ENCODE measurements at places on chromosomes 2 and 18.
A peak's percentile ranks its signal among the peaks of the same experiment; 100 is the strongest.

GRCh38 chr18:22169011-22169888 is at the start of gene GATA6:
Gene GATA6, plus strand, starts transcription at chr18:22169589. Its CDS starts 1,556 bp downstream, at chr18:22171145.
- H3K27me3 ChIP-seq: peaks cover 42% of the 10 kb centered on the region
- H3K4me3 ChIP-seq: peak within 1 kb of the TSS; percentile 86
- H3K36me3 ChIP-seq: peaks cover 9% of the 10 kb centered on the region
- H3K27ac ChIP-seq: peak within 1 kb of the TSS; percentile 87

GRCh38 chr2:42214669-42215068 is 45.5 kb downstream of the EML4 start:
- no peaks in the 10 kb centered on the region for H3K36me3 ChIP-seq
- no peak overlapping the region for H3K4me3 ChIP-seq
- no peak overlapping the region for H3K27ac ChIP-seq
- H3K27me3 ChIP-seq: no peaks in the 10 kb centered on the region
- H3K4me1 ChIP-seq: no peaks in the 10 kb centered on the region

DNA sequence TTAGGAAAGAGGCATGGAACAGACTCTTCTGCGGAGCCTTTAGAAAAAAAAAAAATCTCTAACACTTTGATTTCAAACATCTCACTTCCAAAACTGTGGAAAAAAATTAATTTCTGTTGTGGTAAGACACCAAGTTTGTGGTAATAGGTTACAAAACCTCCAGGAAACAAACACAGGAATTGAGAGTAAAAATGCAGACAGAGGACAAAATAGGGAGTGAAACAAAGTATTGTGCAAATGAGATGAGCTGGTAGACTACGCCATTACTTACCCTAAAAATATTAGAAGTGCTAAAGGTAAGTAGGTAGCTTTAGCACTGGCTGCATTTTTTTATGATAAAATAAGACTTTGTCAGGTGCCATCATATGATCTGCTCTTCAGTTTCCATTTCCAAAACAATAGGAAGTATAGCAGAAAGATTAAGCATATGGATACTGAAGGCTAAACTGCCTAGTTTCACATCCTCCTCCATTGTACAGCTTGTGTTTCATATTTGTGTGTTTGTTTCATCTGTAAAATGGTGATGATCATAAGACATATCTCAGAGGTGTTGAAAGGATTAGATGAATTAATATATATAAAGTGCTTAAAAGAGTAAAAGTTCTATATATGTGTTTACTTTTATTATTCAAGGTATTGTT is 309.2 kb downstream of the NR4A2 start:
- no peaks in the 10 kb centered on the region for H3K27me3 ChIP-seq
- no peak overlapping the region for H3K4me3 ChIP-seq
- no peaks in the 10 kb centered on the region for H3K4me1 ChIP-seq
- DNase-seq: no peak
- no peak overlapping the region for H3K27ac ChIP-seq

DNA sequence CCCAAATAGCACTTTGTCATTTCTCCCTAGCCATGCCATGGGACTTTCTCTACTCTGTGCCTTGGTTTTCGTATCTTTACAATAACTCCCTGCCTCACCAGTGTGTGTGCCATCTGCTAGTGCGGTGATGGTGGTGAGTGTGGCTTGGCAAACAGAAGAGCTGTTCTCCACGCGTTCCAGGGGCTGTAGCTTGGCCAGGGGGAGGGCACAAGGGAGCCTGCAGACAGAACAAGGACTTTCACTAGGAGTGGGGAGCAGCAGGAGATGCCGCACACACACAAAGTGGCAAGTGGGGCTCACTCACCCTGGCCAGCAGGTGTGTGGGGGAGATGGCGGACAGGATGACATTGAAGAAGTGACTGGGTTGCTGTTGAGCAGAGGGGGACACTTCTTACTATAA is 196.9 kb downstream of the HAUS1 start:
- no peaks in the 10 kb centered on the region for H3K4me1 ChIP-seq
- H3K27ac ChIP-seq: no peak overlapping the region
- DNase-seq: no peak
- peaks cover 3% of the 10 kb centered on the region for H3K27me3 ChIP-seq

DNA sequence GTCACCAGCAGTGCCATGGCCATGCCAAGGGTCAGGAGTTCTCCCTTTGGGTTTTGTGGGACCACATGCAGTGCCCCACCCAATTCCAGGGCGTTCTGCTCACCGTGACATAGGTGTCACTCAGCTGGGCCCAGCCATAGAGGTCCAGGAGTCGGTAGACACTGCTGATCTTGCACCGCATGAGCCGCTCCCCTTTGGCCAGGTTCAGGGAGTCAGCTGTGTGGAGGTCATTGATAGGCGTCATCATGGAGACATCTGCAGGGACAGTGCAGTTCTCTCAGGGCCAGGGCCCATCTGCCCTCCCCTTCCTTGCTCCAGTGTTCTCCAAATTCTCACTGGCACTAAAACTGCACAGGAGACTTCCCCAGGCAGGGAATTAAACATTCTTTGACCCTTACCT is 71.9 kb downstream of the ADD2 start:
- H3K36me3 ChIP-seq: no peaks in the 10 kb centered on the region
- no peak overlapping the region for H3K27ac ChIP-seq
- H3K27me3 ChIP-seq: no peaks in the 10 kb centered on the region
- H3K4me1 ChIP-seq: no peaks in the 10 kb centered on the region
- no peak for DNase-seq
- H3K4me3 ChIP-seq: no peak overlapping the region

- no peaks in the 10 kb centered on the region for H3K4me1 ChIP-seq
- no peak overlapping the region for H3K27ac ChIP-seq
- no peak for DNase-seq
- no peaks in the 10 kb centered on the region for H3K36me3 ChIP-seq
- H3K4me3 ChIP-seq: no peak overlapping the region
These were observed 38.3 kb upstream of the OTOF start for GRCh38 chr2:26516246-26516645.

DNA sequence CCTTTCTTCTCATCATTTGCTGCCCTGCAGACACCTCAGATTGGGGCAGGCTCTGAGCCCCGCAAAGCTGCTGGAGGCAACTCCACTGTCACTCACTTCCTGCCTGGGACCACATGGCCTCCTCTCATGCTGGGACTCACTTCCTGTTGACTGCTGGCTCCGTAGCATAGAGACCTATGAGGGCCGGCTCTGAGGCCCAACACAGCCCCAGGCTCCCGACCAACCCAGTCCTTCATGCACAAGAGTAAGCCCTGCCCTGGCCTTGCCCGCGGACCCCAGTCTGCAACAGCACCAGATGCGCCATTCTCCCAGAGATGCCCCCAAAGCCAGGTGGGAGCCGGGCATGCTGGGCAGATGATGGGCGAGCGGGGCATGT is 55.7 kb downstream of the DNMT3A start:
- peak; percentile 28 for DNase-seq
- no peaks in the 10 kb centered on the region for H3K36me3 ChIP-seq
- H3K4me3 ChIP-seq: no peak overlapping the region

DNA sequence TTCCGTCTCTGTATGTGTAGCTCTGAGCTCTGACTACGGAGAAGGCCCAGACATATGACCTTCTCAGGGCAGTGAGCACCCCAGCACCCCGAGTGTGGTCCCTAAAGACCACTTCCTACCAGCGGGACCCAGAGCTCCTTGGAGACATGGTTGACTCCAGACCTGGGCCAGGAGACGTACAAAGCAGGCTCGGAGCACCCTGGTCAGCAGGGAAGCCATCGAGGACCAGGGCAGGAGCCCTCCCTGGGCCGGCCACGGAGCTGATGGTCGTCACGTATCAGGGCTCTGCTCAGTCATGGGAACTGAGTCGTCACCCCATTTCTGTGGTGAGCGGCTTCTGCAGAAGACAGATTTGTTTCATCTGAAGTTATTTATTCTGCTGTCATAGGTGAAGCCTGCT is 12.8 kb upstream of the NEU4 start:
- no peaks in the 10 kb centered on the region for H3K36me3 ChIP-seq
- H3K4me3 ChIP-seq: no peak overlapping the region
- no peaks in the 10 kb centered on the region for H3K4me1 ChIP-seq
- no peak for DNase-seq
- H3K27ac ChIP-seq: no peak overlapping the region

DNA sequence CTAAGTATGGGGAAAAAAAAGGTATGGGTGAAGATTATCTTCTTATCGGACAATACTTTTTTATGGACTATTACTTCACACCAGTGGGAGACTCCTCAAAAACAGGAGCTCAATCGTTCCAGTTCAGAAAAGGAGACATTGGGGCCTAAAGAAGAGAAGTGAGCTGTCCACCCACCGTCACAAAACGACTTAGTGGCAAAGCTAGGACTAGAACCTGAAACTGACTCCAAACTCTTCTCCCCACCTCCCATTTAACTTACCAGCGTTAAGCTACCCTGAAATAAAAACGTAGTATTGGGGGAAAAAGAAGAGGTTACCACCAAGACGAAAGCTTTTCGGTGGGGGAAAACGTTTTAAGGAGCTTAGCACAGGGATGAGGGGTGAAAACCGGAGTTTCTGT is 503 bp downstream of the GTF3C3 start:
- no peaks in the 10 kb centered on the region for H3K27me3 ChIP-seq
- H3K36me3 ChIP-seq: peaks cover 3% of the 10 kb centered on the region
- no peak for DNase-seq
- peak overlapping the region; percentile 98 for H3K4me3 ChIP-seq
- peak overlapping the region; percentile 88 for H3K27ac ChIP-seq

DNA sequence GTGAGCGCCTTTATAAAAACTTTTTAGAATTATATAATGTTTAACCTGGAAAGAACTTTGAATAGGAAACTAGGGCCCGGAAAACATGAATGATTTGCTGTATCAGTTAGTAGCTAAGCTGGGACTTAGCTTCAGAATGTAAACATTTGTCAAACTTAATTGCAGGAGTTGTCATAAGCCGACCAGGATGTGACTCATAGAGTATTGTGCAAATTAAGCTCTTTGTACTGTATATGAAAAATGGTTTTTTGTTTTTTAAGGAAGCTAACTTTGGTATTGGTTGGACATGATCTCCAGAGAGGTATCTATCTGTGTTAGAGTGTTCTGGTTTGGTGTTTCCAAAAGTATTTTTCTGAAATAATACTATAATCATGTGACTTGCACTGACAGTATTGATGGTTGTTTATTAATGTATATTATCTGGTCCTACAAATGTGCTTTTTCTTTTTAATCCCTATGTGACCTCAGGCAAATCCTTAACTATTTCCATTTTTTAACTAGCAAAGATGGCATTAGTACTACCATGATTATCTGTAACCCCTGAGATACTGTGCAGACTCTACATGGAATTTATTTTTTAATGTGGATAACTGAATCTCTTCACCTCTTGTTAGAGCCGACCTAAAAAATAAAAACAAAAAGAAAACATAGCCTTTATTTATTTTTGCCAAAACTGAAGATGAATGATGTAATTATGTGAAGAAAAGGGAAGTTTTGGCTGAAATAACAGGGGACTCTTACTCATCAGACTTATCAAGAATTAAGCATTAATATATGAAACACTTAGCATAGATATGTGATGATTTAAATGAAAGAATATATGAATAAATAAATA is 11.7 kb downstream of the YIPF4 start:
- H3K4me3 ChIP-seq: no peak overlapping the region
- peak overlapping the region; percentile 70 for H3K27ac ChIP-seq
- peak; percentile 86 for DNase-seq
- no peaks in the 10 kb centered on the region for H3K27me3 ChIP-seq

GRCh38 chr18:23908827-23909226 is 105.7 kb upstream of the TTC39C start:
- H3K36me3 ChIP-seq: no peaks in the 10 kb centered on the region
- no peaks in the 10 kb centered on the region for H3K27me3 ChIP-seq
- no peak for DNase-seq
- no peak overlapping the region for H3K4me3 ChIP-seq
- no peak overlapping the region for H3K27ac ChIP-seq

- no peak overlapping the region for H3K27ac ChIP-seq
- H3K27me3 ChIP-seq: no peaks in the 10 kb centered on the region
- DNase-seq: no peak
- H3K4me3 ChIP-seq: no peak overlapping the region
These were observed 76.9 kb upstream of the UNC80 start for GRCh38 chr2:209694748-209695147.

DNA sequence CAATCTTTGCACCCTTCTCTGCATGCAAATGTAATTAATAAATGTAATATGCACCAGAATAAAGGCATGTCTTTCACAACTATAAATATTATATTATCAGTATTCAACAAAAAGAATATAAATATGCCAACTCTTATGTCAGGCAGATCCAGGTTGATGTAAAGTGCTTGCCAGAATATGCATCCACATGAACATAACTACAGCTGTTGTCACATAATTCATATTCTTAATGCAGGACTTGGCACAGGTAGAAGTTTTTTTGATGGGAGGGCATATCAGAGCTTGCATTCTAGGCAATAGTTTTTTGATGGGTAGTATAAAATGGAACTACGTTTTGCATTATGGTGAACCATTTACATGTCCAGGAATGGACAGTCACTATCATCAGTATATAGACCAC is 544.3 kb downstream of the ZNF804A start:
- no peaks in the 10 kb centered on the region for H3K27me3 ChIP-seq
- H3K4me3 ChIP-seq: no peak overlapping the region
- H3K27ac ChIP-seq: no peak overlapping the region
- H3K36me3 ChIP-seq: no peaks in the 10 kb centered on the region
- H3K4me1 ChIP-seq: no peaks in the 10 kb centered on the region

- H3K4me1 ChIP-seq: peaks cover 54% of the 10 kb centered on the region
- H3K36me3 ChIP-seq: peaks cover 2% of the 10 kb centered on the region
- peak; percentile 84 for DNase-seq
These were observed 6.8 kb downstream of the ZFP36L2 start for GRCh38 chr2:43219383-43220228.

DNA sequence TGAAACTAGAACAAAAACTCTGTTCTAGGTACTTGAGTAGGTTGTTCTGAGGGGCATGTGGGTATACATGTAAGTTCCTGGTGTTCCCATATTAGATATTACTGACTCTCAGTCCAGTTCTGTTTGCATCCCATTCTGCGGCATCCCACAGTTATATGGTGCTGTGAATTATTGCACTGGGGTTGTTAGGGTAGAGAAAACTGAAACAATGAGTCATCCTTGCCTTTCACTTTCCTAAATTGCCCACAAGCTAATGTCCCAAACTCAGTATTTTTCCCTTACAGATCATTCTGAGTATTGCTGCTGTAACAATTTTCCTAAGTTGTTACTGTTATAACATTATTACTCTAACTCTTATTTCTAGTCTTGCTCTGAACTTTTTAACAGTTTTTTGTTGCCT is 3.0 kb downstream of the WDR75 start:
- peaks cover 16% of the 10 kb centered on the region for H3K4me1 ChIP-seq
- no peak for DNase-seq
- H3K27ac ChIP-seq: no peak overlapping the region
- H3K27me3 ChIP-seq: no peaks in the 10 kb centered on the region
- no peak overlapping the region for H3K4me3 ChIP-seq

- H3K4me3 ChIP-seq: no peak overlapping the region
- no peak overlapping the region for H3K27ac ChIP-seq
- no peak for DNase-seq
- no peaks in the 10 kb centered on the region for H3K27me3 ChIP-seq
These were observed 10.7 kb downstream of the MFF start for GRCh38 chr2:227335713-227336112.

- no peaks in the 10 kb centered on the region for H3K36me3 ChIP-seq
- H3K4me1 ChIP-seq: no peaks in the 10 kb centered on the region
- peaks cover 14% of the 10 kb centered on the region for H3K27me3 ChIP-seq
- no peak overlapping the region for H3K4me3 ChIP-seq
- no peak overlapping the region for H3K27ac ChIP-seq
- DNase-seq: no peak
These were observed 103.5 kb downstream of the ICOS start for GRCh38 chr2:204040016-204040415.
